Stimulated activated CD8-positive, alpha-beta memory T cell treated with anti-CD3 and anti-CD28 coated beads, Interleukin-7, amount 100 ng/mL, for 1 hour (primary cell): ENCODE measurements at places on chromosomes 2 and 18.
A peak's percentile ranks its signal among the peaks of the same experiment; 100 is the strongest.

- no peak for DNase-seq
These were observed 57.9 kb upstream of the ARHGAP15 start for GRCh38 chr2:143071185-143071876.

DNA sequence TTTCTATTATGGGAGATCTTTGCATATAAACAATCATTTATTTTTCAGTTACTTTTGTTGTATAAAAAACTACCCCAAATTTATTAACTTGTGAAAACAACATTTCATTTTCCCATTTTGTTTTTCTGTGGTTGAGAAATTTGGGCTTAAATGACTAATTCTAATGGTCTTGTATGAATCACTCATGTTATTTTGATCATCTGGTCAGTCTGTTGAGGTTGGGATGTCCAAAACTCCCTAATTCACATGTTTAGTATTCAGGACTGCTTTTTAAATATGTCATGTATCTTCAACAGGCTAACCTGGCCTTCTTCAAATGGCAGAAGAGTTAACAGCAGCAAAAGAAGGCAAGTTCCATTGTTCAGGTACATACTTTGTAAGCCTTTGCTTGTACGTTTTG is 788.1 kb downstream of the TRIB2 start:
- DNase-seq, result no peak

DNA sequence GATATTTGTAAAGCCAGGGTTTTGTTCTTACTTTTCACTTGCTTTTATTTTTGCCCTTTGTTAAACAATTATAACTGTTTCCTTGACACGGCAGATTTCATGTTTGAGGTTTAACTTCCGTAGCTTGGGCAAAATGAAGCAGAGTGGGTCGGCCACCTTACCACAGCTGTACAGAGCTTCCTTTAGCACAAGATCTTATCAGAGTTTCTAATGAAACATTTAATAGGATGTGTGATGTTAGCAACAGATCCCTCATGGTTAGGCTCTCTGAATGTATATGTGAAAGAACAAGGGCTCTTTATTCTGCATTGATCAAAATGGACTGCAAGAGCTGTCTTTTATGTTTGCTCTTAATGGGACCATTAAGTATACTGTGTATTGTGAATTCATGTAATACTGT is 22.3 kb downstream of the RNF125 start:
- peak; percentile 27 for DNase-seq

GRCh38 chr2:190468814-190469569 is 60.8 kb downstream of the MFSD6 start:
- no peak for DNase-seq

GRCh38 chr18:75790111-75790510 is 362.6 kb upstream of the SMIM21 start:
- DNase-seq, result no peak

- DNase-seq, result no peak
These were observed 262.1 kb downstream of the EIPR1 start for GRCh38 chr2:3115301-3116042.

DNA sequence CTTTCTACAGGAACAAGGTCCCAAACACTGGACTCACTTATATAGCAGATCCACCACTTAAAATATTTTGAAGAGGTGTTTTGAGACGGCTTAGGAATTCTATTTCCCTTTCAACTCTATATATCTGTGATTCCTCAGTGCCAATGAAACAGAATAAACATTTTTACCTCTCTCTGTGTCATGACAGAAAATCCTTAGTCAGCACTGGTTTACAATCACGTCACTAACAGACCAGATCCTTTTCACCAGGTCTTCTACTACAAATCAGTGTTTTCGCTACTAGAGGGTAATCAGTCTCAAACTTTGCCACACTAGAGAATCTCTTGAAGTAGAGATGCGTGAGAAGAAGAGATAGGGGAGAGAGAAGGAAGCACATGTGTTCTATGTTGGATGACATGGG is 325.6 kb downstream of the SS18 start:
- no peak for DNase-seq

DNA sequence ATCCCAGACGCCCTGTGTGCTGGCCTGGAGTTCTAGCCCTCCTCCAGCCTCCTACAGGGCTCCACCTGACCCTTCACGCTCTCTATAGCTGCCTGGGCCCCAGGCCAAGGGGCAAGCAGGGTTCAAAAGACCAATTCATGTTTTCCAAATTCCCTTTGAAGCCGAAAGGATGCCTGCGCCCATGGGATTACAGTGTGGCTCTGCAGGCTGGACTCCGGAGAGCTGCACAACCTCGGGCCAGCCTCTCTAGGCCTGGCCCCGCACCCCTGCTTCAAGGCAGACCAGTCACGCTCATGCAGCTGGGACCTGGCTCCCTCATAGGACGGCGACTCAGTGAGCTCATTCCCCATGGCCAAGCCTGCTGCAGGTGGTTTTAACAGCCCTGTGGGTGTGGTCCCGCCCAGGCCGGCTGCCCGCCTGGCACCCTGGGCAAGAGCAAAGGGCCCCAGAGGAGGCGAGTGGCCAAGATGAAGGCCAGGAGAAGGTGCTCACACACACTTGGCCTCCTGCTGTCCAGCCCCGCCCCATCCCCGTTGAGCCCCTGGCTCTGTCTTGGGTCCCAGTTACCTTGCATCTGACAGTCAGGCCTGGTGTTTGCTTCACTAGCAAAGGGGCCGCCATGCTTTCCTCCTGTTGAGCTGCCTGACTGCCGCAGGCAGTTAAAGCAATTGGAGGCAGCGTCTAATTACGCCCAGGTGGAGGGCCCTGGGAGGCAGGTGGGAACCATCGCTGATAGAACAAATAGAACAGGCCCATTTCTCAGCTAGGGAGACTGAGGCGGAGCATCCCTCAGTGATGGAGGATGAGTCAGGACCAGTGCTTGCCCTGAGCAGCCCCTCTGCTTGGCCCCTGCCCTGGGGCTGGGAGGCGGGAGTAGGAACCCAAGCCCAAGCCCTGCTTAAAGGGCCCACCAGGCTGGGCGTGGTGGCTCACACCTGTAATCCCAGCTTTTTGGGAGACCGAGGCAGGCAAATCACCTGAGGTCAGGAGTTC is 56.9 kb downstream of the SMAD7 start:
- no peak for DNase-seq

DNA sequence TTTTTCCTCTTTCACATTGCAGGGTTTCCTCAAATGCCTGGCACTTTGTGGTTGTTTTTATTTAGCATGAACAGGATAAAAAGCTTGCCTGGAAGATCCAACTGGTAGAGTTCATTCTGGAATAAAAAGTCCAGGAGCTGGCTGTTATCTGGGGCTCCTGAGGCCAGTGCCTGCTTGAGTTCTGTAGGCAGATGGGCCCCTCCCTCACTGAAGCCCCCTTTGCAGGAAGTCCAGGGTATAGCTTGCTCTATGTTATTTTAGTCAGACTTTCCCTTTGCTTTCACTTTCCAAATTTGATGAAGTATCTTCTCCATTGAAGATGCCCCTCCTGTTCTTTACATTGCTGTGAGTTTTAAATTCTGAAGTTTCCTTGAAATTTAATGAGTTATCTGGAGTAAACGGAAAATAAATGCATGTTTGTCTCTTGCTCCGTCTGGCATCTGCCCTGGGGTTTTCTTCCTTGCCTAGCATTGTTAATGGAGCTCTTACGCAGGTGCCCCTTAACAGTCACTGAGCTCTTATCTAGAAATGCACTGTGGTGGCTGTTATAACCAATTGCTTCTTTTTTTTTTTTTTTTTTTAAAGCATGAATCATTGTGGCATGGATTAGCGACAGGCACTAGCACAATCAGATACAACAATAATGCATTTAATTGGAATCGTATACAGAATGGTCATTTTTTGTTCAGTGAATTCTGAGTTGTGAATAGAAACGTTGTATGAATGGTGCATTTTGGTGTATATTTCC is 27.0 kb upstream of the LPIN1 start:
- DNase-seq, result no peak

- no peak for DNase-seq
These were observed 164.9 kb downstream of the TXNL1 start for GRCh38 chr18:56473400-56474024.

DNA sequence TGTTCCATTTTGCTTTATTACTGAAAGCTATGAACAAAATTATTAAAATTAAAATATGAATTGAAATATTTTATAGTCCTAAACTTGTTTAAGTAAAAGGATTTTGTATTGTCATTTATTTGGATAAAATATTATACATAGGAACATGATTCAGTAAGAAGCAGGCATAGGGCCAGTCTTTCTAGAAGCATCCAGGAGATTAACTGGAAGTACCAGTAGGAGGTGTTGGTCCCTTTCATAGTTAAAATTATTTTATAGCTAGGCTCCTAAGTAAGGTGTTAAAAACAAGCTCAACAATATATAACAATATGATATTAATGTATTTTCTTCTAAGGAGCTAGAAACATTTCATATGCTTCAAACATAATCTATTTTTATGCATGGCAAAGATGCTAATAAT is 43.7 kb downstream of the FIGN start:
- no peak for DNase-seq

GRCh38 chr2:74253971-74254310 is 55.5 kb downstream of the MTHFD2 start:
- DNase-seq, result no peak

GRCh38 chr18:30121397-30121796 is 921.1 kb downstream of the DSC3 start:
- DNase-seq, result no peak

DNA sequence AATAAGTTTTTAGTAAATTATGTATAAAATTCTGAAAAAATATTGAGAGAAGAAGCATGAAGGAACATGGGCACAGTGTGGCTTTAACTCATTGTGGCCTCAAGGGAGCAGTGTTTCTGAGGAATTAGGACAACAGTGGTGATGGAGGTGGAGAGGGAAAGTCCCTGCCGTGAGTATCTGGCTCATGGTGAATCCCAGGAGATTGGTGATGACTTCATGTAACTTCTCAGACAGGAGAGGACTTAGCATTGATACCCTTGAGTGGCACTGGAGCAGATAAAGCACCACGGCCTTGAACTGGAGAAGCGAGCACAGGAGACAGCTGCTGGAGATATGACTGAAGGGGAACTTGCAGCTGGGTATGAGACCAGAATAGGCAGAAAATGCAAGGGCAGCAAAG is 35.0 kb upstream of the LRP1B start:
- no peak for DNase-seq

- no peak for DNase-seq
These were observed 213.4 kb downstream of the HNMT start for GRCh38 chr2:138177693-138178092.

DNA sequence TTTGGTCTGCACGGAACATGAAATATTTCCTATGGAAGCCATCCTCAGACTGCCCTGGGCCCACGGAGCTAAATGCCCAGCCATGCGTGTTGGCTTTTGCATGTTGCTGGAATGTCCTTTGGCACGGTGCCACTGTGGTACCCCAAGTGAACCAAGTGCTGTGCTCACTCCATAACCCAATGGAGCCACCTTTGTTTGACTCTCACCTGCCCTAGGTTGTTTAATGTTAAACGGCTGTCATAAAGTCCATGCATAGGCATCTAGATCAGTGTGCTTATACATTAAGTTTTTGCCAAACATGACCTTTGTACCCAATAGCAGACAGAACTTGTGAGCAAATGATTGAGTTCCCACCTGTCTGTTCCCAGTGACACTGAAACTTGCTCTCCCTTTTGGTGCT is 59.9 kb upstream of the TMEM87B start:
- DNase-seq, result no peak

DNA sequence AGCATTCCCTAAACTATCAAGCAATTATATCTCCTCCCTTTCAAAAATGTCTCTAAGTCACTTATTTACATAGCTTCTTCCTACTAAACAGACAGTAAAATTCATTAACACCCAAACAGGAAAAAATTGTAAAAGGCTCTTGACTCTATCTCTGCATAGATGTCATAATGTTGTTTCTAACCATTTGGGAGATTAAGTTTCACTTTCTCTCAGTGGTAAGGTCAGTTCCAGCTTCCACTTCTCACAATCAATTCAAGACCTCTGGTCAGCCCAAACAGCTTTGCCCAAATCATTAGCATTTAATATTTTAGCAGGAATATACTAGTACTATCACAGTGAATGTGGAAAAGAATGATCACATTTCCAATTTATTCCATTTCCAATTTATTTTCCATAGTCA is 374.3 kb upstream of the MC4R start:
- no peak for DNase-seq

DNA sequence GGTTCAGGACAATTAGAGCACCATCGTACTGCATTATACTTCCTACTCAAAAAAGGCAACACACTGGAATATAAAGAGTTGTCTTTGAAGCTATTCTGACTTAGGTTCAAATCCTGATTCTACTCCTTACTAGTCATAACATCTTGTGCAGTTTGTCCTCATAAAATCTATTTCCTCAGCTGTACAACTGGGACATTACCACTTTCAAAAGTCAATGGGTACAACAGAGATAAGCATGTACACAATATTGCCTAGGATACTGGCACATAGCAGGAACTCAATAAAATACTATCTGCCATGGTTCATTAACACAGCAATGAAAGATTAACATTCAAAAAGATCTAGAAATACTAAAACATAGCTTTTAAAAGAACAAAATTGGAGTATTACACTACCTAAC is 11.3 kb downstream of the SOS1 start:
- DNase-seq, result no peak
